ENCODE measurements at places on chromosomes 3 and 15. TPM values are rescaled to one million over a fixed set of nuclear protein-coding genes. Genes with fewer than 3 reads are reported as not detected.
A peak's percentile ranks its signal among the peaks of the same experiment; 100 is the strongest.

- no peaks in the 10 kb centered on the region for H3K27me3 ChIP-seq
- DNase-seq: no peak
- no peaks in the 10 kb centered on the region for H3K36me3 ChIP-seq
- peaks cover 2% of the 10 kb centered on the region for H3K4me1 ChIP-seq
Measured at GRCh38 chr3:119145128-119145499, 851 bp upstream of the TEX55 start.

GHSR gene
- total RNA-seq: not detected

GRCh38 chr3:112090887-112091586 is 4.8 kb downstream of the C3orf52 start:
- peaks cover 58% of the 10 kb centered on the region for H3K4me1 ChIP-seq
- no peaks in the 10 kb centered on the region for H3K27me3 ChIP-seq
- H3K4me3 ChIP-seq: no peak overlapping the region
- peak overlapping the region; percentile 9 for H3K27ac ChIP-seq
- no peak for DNase-seq
- H3K36me3 ChIP-seq: peaks cover 6% of the 10 kb centered on the region

LINS1 gene
- 46.1 TPM for total RNA-seq

DNA sequence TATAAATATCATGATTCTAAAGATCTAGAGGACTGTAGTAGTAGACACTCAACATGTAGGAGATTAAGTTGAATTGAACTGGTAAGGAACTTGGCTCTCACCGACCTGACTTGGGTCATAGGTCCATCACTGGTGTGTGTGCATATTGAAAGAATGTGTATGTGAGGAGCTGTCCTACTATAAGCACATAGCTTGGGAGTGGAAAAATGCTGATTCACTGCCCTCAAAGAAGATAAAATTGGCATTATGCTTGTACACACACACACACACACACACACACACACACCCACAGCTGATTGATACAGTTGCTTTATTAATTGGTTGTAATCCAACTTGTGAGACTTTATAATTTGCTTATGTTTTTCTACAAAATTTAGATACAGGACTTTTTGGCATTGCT is 411.0 kb upstream of the NR2F2 start:
- H3K27ac ChIP-seq: no peak overlapping the region
- H3K27me3 ChIP-seq: no peaks in the 10 kb centered on the region
- H3K4me1 ChIP-seq: no peaks in the 10 kb centered on the region
- DNase-seq: no peak
- H3K4me3 ChIP-seq: no peak overlapping the region

GRCh38 chr3:126131881-126132750 is 48.2 kb upstream of the SLC41A3 start:
- DNase-seq: no peak
- H3K27ac ChIP-seq: no peak overlapping the region
- no peaks in the 10 kb centered on the region for H3K4me1 ChIP-seq

DNA sequence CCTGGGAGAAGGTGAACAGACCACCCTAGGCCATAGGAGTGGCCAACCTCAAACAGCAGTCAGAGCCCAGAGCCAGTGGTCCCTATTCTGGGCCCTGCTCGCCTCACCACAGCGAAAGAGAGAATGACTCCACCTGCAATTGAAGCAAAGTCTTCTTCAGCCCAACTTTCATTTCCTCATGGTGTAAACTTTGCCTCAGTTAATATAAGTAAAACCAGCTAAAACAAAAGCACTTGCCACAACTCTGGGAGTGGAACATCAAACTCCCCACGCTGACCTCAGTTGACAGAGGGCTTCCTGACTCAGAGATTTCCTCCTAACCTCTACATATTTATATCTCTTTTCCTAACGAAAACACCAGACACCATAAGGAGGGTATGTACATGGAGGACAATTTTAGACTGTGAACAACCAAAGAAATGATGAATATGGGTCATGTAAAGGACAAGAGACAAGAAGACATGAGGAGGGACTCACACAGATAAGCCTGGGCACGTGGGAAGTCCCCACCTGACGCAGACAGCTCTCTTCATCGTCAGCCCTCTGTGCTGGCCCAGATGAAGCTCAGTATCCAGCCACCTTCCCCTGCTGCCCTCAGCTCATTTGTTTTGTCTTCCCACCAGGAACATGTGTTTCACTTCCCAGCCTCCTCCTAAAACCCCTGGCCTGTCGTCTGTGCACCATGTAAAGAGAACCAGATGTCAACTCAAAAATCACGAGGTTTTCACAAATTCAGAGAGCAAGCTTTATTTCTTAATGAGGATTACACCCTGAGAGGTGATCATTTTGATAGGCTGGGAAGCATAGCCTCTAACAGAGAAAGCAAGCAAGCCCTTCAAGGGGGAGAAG is 140.9 kb downstream of the KCNMB2 start:
- DNase-seq: no peak
- H3K27me3 ChIP-seq: no peaks in the 10 kb centered on the region
- no peak overlapping the region for H3K27ac ChIP-seq
- no peaks in the 10 kb centered on the region for H3K36me3 ChIP-seq

GRCh38 chr3:145333931-145334330 is 827.1 kb downstream of the PLOD2 start:
- H3K36me3 ChIP-seq: no peaks in the 10 kb centered on the region
- no peak for DNase-seq
- no peaks in the 10 kb centered on the region for H3K27me3 ChIP-seq
- no peak overlapping the region for H3K27ac ChIP-seq
- no peak overlapping the region for H3K4me3 ChIP-seq
- H3K4me1 ChIP-seq: no peaks in the 10 kb centered on the region

GRCh38 chr3:83122774-83123350 is 1361.4 kb upstream of the GBE1 start:
- DNase-seq: no peak
- H3K36me3 ChIP-seq: no peaks in the 10 kb centered on the region
- H3K27me3 ChIP-seq: no peaks in the 10 kb centered on the region
- H3K4me3 ChIP-seq: no peak overlapping the region
- H3K27ac ChIP-seq: no peak overlapping the region
- H3K4me1 ChIP-seq: no peaks in the 10 kb centered on the region

- H3K27me3 ChIP-seq: peaks cover 5% of the 10 kb centered on the region
- no peaks in the 10 kb centered on the region for H3K36me3 ChIP-seq
- no peak overlapping the region for H3K4me3 ChIP-seq
- H3K4me1 ChIP-seq: peaks cover 5% of the 10 kb centered on the region
- DNase-seq: no peak
Measured at GRCh38 chr3:129564981-129565644, 22.1 kb downstream of the H1-8 start.

DNA sequence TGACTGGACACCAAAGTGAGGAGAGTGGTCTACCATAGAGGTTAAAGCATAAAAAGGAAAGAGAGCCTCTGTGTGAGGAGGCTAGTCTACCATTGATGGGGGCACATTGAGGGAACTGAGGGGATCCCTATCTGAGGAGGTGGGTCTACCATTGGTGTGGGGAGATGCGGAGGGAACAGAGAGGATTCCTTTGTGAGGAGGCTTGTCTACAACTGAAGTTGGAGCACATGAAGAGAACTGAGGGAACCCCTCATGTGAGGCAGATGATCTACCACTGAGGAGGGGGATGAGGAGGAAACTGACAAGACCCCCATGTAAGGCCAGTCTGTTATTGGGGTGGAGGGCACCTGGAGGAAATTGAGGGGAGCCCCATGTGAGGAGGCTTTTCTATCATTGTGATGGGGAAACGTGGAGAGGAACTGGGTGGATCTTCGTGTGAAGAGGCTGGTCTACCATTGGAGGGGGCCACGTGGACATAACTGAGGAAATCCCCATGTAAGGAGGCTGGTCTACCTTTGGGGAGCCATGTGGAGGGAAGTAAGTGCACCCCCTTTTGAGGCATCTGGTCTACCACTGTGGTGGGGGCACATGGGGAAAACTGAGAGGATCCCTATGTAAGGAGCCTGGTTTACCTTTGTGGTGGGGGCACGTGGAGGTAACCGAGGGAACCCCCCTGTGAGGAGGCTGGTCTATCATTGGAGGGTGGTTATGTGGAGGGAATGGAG is 160.1 kb downstream of the FBLN2 start:
- DNase-seq: no peak
- H3K27me3 ChIP-seq: no peaks in the 10 kb centered on the region
- no peak overlapping the region for H3K4me3 ChIP-seq
- no peak overlapping the region for H3K27ac ChIP-seq

DNA sequence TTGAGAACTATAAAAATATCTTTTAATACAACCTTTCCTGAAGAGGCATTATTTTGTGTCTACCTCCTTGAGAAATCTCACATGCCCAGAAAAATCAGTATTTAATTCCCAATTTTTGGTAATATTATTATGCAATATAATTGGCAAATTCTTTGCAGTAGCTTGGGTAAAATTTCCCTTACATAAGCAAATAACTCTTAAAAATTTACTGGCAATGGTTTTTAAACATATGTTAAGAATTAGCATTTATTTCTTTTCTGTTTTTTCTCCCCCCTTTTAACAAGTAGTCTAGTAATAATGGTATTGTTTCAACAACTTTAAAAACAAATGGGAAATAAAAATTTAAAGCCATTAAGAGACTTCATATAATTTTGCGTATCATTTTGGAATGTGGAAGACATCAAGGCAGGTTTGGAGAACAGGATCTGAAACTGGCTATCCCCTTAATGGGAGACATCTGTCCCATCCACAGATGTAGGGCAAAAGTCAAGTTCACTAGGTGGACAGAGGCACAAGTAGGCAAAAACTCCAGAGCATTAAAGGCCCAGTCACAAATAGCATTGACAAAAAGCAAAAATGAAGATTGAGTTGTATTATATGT is 89.6 kb upstream of the AADACL2 start:
- no peaks in the 10 kb centered on the region for H3K36me3 ChIP-seq
- no peak for DNase-seq
- H3K4me3 ChIP-seq: no peak overlapping the region
- no peak overlapping the region for H3K27ac ChIP-seq
- peaks cover 4% of the 10 kb centered on the region for H3K27me3 ChIP-seq

- peak overlapping the region; percentile 56 for H3K4me3 ChIP-seq
- peaks cover 24% of the 10 kb centered on the region for H3K4me1 ChIP-seq
- DNase-seq: no peak
- no peaks in the 10 kb centered on the region for H3K27me3 ChIP-seq
Measured at GRCh38 chr3:97990624-97991292, 18.5 kb upstream of the RIOX2 start.

CCDC66 gene
- 32.5 TPM for total RNA-seq

- H3K4me1 ChIP-seq: no peaks in the 10 kb centered on the region
- no peak for DNase-seq
- no peak overlapping the region for H3K4me3 ChIP-seq
- H3K27me3 ChIP-seq: peaks cover 3% of the 10 kb centered on the region
Measured at GRCh38 chr3:44915702-44916438, 41.5 kb downstream of the TGM4 start.

DNA sequence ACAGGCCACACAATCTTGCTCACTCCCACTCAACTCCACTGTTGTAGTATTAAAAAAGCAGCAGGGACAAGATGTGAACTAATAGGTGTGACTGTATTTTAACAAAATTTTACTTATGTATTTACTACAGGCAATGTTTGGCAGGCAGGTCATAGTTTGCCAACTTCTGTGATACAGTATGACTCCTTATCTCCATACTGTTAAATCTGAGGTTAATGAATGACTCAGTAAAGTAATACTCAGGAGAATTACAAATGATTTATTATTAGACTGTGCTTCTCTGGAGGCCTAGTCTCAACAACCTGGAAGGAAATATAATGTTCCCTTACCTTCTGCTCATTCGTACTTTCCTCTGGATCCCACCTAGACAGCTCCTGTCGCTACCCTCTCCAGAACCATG is 258.6 kb upstream of the KCNMB2 start:
- no peak overlapping the region for H3K27ac ChIP-seq
- no peaks in the 10 kb centered on the region for H3K36me3 ChIP-seq
- H3K4me1 ChIP-seq: no peaks in the 10 kb centered on the region
- no peak for DNase-seq
- no peak overlapping the region for H3K4me3 ChIP-seq

- H3K4me3 ChIP-seq: no peak overlapping the region
- peaks cover 1% of the 10 kb centered on the region for H3K27me3 ChIP-seq
- no peak for DNase-seq
Measured at GRCh38 chr15:31523655-31524049, 197.0 kb downstream of the KLF13 start.

- DNase-seq: peak; percentile 60
- peak overlapping the region; percentile 56 for H3K4me3 ChIP-seq
- peak overlapping the region; percentile 83 for H3K27ac ChIP-seq
- peaks cover 40% of the 10 kb centered on the region for H3K36me3 ChIP-seq
- H3K27me3 ChIP-seq: no peaks in the 10 kb centered on the region
Measured at GRCh38 chr15:43749690-43750345, 3.6 kb downstream of the PDIA3 start.

INSYN1 gene
- not detected for total RNA-seq

- H3K27me3 ChIP-seq: no peaks in the 10 kb centered on the region
- DNase-seq: no peak
Measured at GRCh38 chr15:28942046-28942445, 56.3 kb downstream of the APBA2 start.

DNA sequence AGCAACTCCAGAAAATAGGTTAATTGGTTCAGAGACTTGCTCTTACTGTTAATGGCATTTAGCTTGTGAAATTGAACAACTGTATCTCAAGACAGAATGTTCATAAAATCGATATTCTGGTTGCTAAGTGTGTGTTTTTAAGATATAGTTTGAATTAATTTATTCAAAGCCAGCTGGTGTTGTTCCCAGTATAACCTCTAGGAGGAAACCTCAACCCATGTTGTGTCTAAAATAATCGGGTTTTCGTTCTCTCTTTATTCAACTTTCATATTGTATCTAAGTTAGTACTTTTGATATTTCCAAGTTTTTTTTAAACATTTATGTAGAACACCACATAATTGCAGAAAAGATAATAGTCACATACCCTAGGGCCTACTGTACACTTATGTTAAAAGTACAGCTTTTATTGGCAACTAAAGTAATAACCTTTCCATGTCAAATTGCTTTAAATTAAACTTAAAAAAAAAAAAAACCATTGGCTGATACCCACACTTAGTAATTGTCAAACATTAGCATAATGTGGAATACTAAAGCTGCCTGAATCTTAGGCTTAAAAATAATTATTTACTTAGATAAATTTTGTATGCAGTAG is 90.9 kb downstream of the SAMMSON start:
- no peak overlapping the region for H3K27ac ChIP-seq
- H3K36me3 ChIP-seq: no peaks in the 10 kb centered on the region
- H3K4me1 ChIP-seq: no peaks in the 10 kb centered on the region
- H3K27me3 ChIP-seq: no peaks in the 10 kb centered on the region
- no peak for DNase-seq

C3orf38 gene
- 32.6 TPM for total RNA-seq

PKM gene
- total RNA-seq: 1,064 TPM
